Amniotic stem cell (primary cell): ENCODE measurements at places on chromosomes 12 and 14.

DNA sequence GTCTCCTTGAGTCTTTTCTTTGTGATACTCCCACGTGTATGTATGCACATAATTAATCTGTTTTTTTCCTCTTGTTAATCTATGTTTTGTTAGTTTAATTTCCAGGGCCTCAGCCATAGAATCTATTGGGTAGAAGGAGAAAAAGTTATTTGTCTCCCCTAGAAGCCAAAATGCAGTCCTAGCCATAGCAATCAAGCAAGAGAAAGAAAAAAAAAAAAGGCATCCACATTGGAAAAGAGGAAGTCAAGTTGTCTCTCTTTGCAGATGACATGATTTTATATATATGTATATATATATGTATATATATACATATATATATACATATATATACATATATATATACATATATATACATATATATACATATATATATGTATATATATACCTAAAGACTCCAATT is 25.4 kb upstream of the ETV6 start:
- DNase-seq, result no peak

DNA sequence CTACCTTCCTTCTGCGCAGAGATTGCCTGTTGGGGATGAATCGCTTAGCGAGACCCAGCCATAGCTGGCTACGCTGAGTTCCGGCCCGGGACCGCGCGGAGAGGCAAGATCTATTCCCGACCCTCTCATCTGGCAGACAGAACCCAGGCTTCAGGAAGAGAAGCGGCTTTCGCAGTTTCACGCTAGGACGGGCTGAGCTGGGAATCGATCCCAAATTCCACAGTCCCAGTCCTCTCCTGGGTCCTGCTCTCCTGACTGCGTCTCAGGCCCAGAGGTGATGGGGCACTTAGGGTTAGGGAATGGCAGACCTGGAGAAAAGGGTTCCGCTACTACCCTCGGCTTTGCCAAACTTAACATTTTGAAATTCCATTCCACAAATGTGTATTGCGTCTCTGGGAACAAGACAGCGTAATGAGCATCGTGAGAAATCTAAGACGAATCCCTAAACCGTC is 2.8 kb downstream of the PTPN21 start:
- DNase-seq, result no peak

DNA sequence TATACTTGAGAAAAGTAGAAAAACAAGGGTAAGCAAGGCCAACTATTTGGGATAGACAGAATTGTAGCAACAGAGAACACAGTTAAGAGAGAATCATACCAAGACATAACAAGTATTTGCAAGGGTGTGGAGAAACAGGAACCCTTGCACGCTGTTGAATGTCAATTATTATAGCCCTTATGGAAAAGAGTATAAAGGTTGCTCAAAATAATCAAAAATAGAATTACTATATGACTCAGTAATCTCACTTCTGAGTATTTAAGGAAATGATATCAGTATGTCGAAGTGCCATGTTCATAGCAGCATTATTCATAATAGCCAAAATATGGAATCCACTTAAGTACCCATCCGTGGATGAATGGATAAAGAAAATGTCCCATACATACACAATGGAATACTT is 193.3 kb downstream of the PHLDA1 start:
- DNase-seq, result no peak

DNA sequence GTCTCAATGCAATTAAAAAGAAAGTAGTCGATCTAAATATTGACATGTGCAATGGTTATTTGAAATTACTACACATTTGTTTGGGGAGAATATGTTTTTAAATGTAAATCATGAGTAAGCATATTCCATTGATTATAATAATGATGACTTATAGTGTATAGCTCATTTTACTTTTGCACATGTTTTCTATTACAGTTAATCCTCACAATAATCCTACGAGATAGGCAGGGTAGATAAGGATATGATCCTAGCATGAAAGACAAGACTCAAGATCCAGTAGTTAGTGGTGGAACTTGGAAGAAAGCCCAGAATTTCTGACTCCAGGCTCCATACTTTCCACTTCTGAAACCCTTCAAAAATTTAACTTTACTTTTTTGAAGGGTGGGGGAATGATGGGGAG is 94.0 kb downstream of the NAV3 start:
- peak; percentile 77 for DNase-seq

- no peak for DNase-seq
Measured at GRCh38 chr14:103593577-103593976, 30.8 kb downstream of the COA8 start.

GRCh38 chr12:105724641-105725040 is 394.1 kb downstream of the C12orf75 start:
- DNase-seq, result no peak

DNA sequence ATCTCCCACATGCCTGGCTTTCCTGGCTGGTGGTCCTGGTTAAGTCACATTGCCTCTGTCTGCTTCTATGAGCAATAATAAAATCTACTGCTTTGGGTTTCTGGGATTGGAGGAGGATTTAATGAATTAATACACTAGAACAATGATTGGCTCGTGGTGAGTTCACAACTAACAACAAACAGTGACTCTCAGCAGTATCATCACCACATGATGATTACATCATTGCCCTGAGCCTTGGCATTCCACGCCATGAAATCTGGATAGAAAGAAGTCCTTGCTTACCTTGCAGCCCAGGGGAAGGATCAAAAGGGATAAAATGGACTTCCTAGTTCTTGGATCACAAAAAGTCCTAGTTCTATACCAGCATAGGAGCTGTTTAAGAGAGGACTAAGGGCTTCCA is 1069.0 kb downstream of the VRK1 start:
- DNase-seq, result no peak

GRCh38 chr12:10247436-10248058 is 34.9 kb downstream of the GABARAPL1 start:
- no peak for DNase-seq

DNA sequence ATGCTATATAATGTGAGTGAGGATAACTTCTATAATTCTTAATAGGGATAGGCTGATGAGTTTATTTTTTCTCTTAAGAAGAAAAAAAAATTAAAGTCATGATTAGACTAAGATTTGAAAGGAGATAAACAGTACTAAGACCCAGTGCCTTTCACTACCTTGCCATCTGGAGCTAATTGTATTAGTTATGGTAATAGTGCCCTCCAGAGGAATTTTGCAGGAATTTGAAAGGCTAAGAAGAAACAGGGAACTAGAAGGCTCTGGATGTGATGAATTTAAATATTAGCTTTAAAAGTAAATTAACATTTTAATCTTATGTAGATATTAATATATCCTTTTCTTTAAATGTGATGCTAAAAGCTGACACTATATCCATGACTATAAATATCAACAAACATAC is 36.6 kb upstream of the PIK3C2G start:
- peak; percentile 16 for DNase-seq

GRCh38 chr14:21496453-21496852 is 14.7 kb downstream of the METTL3 start:
- DNase-seq, result no peak
